ENCODE measurements at places on chromosomes 2 and 18.

- no peak for DNase-seq
Measured at GRCh38 chr18:54023471-54023870, 201.0 kb downstream of the MBD2 start.

DNA sequence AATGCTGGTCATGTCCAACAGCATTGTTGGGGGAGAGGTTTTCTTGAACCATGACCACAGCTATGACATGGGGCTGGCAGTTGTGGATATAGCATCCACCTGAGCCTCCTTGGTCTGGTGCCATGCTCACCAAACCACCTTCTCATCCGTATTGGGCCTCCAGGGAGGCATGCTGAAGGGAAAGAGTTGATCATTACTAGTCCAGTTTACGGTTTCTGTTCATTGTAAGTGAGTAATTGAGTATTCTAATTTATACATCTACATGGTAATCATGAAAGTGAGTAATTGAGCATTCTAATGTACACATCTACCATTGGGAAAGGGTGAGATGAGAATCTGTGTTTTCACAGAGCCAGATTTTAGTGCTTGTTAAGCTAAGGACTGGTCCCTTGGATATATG is 6.8 kb downstream of the TMEM87B start:
- no peak for DNase-seq

- no peak for DNase-seq
Measured at GRCh38 chr2:62084801-62085200, 111.1 kb upstream of the B3GNT2 start.

DNA sequence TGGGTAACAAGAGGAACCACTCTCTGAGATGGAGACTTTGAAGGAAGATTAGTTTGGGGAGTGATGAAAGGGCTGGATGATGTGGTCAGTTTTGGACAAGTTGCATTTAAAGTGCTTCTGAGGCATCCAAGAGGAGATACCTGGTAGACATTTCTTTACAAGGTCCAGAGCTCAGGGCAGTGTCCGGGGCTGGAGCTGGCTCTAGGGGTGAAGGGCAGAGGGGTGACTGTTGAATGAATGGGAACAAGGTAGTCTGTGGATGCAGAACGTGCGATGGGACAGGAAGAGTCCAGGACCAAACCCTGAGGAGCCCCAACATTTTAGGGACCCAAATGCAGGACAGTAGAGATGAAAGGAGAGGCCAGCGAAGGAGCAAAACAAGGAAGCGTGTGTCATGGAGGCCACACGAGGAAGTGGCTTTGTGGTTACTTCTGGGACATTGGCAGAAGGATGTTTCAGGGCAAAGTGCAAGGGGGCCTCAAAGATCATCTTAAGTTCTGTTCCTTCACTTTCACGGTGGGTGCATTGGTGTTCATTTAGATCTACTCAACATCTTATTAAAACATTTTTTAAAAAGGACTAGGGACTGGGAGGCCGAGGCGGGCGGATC is 13.6 kb upstream of the GPR35 start:
- DNase-seq, result no peak

DNA sequence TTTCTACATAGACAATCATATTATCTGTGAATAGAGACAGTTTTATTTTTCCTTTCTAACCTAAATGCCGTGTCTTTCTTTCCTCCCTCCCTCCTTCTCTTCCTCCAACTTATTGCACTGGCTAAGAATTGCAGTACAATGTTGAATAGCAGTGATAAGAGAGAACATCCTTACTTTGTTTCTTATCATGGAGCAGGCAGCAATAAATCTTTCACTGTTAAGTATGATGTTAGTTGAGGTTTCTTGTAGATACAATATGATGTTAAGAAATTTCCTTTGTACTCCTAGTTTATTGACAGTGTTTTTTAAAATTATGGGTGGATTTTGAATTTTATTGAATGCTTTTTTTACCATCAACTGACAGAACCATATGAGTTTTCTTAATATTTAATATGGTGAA is 6.0 kb downstream of the LYPD6B start:
- no peak for DNase-seq
